OCI-LY7 (cell line): ENCODE measurements at places on chromosomes 3 and 15. TPM values are rescaled to one million over a fixed set of nuclear protein-coding genes. Genes with fewer than 3 reads are reported as not detected.

DNA sequence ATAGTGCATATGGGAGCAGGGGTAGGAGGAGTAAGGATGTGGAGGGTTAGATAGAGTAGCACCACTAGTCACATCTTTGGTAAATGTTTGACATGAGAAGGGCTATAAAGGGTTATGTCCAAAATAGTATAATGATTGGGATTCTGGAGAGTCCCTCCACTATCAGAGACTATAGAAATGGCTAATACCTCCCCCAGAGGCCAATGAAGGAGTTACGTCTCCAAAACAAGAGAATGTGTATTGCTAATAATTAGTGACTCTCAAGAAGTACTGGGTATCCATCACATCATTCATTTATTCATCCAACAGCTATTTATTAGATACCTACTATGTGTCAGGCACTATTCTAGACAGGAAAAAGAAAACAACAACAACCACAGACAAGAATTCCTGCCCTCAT is 203.7 kb upstream of the UMPS start:
- DNase-seq, result no peak

DNA sequence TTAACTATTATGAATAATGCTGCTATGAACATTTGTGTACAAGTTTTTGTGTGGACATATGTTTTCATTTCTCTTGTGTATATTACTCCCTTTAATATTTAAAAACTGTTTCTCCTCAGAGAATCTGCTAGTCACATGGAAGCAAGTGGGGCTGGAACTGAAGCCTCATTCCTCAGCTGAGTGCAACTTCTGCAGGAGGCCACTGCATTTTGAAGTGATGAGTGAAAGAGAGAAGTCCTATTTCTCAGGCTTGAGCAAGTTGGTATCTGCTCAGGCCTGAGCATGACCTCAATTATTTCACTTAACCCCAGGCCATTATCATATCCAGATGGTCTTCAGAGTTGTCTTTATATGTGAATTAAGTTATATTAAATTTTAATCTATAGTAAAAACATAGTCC is 11.5 kb downstream of the TLR9 start:
- no peak for DNase-seq

- no peak for DNase-seq
These were observed 29.0 kb downstream of the CCR3 start for GRCh38 chr3:46271209-46271745.

Gene PLSCR2
- total RNA-seq, result not detected in 2 replicates

- no peak for DNase-seq
These were observed 207.6 kb downstream of the GAP43 start for GRCh38 chr3:115830764-115831395.

Gene CCDC33
- total RNA-seq, result not detected in 2 replicates

Gene PRRT3
- 4.1 and 4.3 TPM in 2 replicates for total RNA-seq

Gene CDC25A
- 72.9 and 75.4 TPM in 2 replicates for total RNA-seq

DNA sequence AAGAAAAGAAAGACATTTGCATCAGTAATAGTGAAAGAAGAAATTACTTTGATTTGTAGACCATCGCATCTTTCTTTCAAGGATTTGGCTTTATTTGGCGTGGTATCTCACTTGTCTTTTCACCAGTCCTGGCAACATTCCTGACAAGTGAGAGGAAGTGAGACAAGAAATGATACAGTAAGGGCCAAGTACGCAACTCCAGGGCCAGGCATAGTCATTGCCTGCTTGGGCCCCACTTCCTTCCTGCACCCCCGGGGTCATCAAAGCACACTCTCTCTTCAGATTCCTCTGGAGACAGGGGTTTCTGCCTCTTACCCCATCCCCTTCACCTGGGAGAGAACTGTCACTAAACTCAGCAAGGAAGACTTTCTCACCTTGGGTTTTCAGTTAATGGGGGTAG is 55.1 kb downstream of the CD47 start:
- no peak for DNase-seq

DNA sequence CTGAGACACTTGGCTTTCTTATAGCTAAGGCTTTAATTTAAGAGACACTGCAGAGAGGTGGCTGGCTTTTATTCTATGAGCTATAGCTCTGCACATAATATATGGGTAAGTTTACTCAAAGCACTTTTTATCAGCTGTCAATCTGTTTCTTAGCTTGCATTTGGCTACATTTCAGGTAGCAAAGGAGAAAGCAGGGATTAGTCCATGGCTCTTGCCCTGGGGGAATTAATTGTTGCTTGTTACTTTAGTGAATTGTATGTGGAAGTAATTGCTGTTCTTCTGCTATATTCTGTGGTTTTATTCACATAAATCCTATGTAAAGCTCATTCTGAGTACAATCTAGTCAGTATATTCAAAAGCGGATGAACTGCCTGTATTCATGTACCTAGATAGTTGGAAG is 14.4 kb upstream of the CCDC39 start:
- no peak for DNase-seq

DNA sequence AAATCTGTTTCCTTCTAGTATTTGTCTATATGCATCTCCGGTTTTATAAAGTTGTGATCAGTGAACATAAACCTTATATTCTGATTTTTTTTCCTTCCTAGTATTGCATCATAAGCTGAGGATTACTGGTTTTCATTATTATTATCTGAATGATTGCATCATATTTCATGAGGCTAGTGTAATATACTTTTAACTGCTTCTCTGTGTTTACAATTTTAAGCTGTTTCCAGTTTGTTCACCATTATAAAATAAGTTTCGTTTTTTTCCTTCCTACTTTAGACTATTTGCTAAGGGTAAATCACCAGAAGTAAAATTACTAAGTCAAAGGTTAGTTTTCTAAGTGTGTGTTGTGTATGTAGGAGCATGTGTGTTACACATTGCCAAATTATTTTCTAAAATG is 20.2 kb downstream of the SEMA6D start:
- no peak for DNase-seq

GRCh38 chr3:42668413-42668760 is 14.9 kb downstream of the ZBTB47 start:
- DNase-seq, result no peak

DNA sequence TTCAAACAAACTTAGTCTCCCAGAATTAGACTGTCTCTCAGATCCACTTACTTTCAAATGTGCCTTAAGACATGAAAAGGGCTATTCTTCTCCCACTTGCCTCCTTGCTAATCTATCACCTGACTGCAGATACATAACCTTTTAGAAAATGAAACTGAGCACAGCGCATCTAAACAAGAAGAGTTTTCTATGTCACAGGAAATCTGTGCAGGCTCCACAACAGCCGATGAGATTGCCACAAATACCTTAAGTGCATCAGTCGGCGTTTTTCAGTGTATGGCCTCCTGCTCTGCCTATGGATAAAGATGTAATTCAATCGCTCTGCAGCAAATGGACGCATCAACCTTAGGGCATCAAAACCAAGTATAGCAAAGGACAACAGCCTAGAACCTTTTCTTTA is 544.2 kb downstream of the FOXP1 start:
- no peak for DNase-seq

DNA sequence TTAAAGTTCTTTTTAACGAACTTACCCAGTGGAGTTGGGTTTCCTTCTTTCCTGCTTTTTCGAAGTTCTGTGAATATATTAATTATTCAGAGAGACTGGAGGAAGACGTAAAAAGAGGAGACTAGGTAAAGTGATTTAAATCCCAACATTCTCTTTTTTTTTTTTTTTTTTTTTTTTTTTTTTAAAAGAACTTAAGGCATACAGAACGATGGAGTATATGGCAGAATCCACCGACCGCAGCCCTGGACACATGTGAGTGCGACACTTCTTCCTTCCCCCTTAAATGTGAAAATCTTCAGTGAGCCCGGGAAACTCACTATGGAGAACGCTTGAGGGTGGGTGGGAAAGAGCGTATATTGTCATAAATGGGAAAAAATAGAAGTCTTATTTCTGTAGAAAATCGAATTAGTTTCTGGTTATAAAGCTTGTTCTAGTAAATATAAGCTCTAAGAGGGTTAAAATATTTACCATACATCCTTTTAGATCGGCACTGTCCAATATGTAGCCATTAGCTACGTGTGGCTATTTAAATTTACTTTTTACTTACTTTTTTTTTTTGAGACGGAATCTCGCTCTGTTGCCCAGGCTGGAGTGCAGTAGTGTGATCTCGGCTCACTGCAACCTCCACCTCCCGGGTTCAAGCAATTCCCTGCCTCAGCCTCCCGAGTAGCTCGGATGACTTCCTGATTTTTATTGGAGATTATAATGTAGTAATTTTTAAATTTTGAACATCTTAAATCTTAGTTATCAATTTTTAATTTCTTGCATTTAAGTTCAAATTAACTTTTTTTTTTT is 892 bp downstream of the NMD3 start:
- DNase-seq, result peak; percentile 34

GRCh38 chr3:13853978-13854296 is 25.9 kb downstream of the WNT7A start:
- no peak for DNase-seq

Gene MOBP
- not detected in 2 replicates for total RNA-seq

- no peak for DNase-seq
These were observed 452.0 kb downstream of the MFSD1 start for GRCh38 chr3:159253860-159254259.

DNA sequence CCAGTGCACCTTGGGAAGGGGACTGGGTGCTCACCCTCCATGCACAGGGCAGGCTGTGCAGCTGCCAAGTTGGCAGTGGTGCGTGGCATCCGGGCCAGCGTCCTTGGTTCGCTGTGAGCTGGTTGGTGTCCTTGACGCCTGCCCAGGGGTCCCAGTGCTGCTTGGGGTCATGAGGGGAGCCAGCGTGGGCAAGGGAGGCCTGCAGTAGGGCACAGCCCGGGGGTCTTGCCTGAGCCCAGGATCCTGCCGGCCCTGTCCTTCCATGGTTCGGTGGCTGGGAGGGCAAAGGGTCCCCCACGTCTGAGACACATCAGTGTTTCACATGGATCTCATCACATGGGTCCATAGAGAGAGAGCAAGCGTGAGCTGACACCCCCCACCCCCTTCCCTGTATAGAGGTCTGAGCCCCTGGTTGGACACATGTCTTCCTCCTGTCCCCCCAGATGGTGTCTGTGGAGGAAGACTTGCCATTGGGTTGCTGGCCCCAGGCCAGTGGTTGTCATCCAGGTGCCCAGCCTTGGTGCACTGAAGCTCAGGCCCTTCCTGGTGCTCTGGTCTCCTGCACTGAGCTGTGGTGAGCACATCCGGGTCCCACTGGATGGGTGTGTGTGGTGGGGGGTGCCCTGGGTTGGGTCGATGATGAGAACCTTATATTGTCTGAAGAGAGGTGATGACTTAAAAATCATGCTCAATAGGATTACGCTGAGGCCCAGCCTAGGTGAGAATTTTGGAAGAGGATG is 232.3 kb downstream of the SNRPN start:
- no peak for DNase-seq

- no peak for DNase-seq
These were observed 271.5 kb upstream of the COL8A1 start for GRCh38 chr3:99366663-99367429.

Gene MINDY4B
- total RNA-seq, result not detected in 2 replicates

Gene BDH1
- 14.5 and 16.0 TPM in 2 replicates for total RNA-seq

Gene FOXL2
- total RNA-seq, result not detected in 2 replicates

Gene SUCNR1
- total RNA-seq, result not detected in 2 replicates

GRCh38 chr15:76150513-76150912 is 90.7 kb downstream of the TMEM266 start:
- DNase-seq, result no peak

Gene AHSG
- total RNA-seq, result not detected in 2 replicates
